NCI-H82 (cell line): ENCODE measurements at places on chromosomes 3 and 15.

DNA sequence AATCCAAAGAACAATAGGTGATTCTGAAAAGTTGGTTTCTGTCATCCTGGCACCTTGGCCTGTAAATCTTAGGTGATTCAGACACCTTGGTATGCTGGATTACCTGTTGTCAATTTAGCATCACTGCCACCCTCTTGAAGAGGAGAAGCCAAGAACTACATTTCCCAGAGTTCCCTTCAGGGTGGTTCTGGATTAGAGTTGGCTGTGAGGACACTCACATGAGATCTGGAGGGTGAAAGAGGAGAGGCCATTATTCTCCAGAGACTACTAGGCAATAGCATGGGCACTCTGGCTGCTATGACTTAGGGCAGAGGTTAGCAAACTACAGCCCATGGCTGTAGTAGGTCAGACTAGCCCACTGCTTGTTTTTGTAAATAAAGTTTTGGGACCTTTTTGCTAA is 41.7 kb upstream of the CORO2B start:
- peak; percentile 42 for DNase-seq

GRCh38 chr3:124486324-124486723 is 243.9 kb upstream of the UMPS start:
- peak; percentile 84 for DNase-seq

- no peak for DNase-seq
Measured at GRCh38 chr3:45988804-45989203, 6.8 kb downstream of the FYCO1 start.

GRCh38 chr3:67090474-67090873 is 92.4 kb downstream of the KBTBD8 start:
- DNase-seq: no peak

- DNase-seq: peak; percentile 88
Measured at GRCh38 chr3:133989936-133990702, 39.6 kb downstream of the SLCO2A1 start.
